ENCODE measurements at places on chromosomes 12 and 14.

DNA sequence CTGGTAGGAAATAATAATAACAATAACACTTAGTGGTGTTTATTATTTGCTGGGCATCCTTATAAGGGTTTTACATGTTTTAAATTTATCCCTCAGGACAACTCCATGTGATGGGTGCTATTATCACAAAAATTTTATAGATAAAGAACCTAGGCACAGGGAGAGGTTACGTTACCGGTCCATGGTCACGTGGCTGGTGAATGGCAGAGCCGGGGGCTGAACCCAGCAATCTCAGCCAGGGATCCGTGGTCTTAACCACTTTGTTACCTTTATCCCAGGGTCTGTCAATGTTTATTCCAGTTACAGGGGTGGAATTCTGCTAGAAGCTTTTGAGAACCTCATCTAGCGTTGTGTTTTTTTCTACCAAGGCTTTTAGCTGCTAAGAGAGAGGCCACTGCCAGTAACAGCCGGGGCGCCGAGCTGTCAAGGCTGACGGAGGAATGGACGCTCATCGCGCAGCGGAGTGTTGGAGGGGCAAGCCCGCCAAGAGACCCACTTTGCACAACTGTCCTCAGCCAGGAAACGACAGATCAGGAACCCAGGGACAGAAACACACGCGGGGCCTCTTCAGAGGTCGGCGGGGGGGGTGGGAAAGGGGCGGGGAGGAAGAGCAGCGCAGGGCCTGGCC is 418 bp downstream of the AMN1 start:
- DNase-seq = no peak

DNA sequence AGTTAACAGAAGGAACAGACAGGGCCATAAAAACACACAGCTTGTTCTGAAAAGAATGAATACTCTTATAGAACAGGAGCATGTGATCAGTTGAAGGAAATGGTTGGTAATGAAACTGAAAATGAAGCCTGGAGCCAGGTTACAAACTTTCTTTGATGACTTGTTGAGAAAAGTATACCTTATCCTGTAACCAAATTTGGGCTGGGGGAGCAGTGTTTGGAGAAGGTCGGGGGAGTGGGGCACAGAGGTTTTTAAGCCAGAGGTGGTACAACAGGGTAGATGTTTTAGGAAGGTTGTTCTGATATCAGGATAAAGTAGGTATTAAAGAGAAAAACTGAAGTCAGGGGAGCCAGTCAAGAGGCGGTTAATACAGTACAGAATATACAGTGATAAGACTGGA is 8.2 kb downstream of the GOLT1B start:
- peak; percentile 52 for DNase-seq

- no peak for DNase-seq
Measured at GRCh38 chr12:54991991-54992375, 7.4 kb upstream of the TESPA1 start.

GRCh38 chr12:56954958-56955355 is 2.5 kb downstream of the RDH16 start:
- DNase-seq = no peak

DNA sequence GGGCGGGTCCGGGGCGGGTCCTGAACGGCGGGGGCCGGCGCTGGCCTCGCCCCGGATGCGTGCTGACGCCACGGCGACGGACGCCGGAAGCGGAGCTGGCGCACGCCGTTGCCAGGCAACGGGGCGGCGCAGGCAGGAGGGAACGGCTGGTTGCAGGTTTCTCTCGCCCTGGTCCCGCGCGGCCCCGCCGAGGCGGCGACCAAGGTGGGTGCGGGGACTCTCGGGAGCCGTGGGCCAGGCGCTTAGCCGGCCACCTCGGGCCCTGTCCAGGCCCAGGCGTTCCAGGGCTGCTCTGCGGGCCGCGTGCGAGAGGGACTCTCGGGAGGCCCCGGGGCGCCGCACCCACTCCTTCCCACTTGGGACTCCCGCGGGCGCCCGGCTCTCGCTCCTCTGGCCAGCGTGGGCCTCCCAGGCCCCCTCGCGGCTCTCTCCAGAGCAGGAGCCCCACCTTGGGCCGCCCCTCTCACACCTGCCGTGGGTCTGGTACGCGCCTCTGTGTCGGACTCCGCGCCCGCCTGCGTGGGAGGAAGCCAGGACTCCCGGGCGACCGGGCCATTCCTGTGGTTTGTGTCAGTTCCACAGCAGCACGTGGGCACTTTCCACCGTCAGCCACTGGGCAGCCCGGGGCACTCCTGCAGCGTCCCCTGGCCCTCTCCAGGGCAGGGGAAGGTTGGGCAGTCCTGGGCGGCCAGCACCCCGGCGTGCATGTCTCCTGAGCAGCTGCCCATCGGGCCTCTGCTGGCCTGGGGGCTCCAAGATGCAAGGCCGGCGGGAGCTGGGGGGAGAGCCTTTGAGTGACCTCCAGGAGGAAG is at the start of gene CLBA1:
CLBA1 (plus strand) TSS at position 114 of the 812 bp plus-strand sequence; CDS start at position 758, 644 bp downstream.
- DNase-seq = peak; percentile 90

GRCh38 chr14:20524027-20524426 is 18.7 kb downstream of the RNASE10 start:
- DNase-seq = no peak

- no peak for DNase-seq
Measured at GRCh38 chr12:131123817-131124216, 170.1 kb downstream of the ADGRD1 start.

DNA sequence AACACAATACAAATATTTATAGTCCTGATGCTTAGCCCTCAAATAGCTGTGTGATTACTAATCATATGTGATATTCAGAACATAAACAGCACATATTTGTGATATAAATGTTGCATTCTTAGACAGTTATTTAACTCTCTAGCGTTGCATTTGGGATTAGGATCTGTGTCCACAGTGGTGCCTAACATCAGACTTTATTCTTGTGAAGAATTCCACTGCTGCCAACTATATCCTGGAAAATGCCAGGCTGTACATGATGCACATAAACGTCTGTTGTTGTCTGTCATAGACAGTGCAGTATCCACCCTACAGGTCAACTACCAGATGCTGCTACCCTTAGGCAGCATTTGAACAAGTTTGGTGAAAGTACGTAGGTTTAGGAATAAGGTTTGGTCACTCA is 39.0 kb downstream of the SLC38A4 start:
- no peak for DNase-seq

DNA sequence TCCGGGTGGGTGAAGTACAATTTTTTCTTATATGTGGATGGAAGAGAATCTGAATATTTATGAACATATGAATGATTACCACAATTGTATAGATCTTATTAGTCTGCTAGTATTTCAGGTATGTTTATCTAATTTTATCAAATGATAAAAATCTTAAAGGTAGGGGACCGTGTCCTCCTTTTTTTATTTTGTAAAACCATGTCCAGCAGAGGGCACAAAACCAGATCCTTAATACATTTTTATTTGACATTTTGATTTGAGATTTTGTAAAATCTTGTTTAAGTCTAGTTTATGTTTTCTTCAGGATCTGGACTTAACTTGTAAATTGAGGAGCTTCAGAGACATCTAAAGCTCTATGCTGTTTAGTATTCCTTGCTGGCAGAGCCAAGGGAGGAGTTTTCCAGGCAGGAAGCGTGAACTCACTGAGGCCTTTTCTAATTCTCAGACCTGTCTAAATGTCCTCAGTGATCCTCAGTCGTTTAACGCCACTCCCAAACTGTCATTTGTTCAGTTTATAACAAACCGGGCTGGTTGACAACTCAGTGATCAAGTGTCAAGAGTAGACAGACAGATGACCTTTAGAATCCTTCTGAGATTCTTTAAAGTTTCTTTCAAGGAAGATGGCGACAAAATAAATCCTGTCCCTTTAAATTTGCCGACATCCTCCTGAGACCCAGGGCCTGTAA is 263.9 kb downstream of the KTN1 start:
- DNase-seq = no peak

DNA sequence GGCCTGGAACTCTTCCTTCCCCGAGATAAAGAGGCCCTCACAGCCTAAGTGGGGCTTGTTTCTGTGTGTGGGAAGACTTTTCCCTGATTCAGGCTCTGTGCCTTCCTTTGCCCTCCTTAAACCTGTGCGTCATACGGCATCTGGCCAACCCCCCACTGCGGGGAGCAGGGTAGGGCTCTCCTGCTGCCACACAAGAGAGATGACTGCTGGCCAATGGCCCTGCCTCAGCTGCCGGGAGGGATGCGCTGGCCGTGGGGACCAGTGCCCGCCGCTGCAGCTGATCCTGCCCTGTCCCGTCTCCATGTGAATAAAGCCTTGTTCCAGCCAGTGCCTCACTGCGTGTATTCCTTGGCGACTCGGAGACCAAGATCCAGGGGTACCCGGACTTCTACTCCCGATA is 42.5 kb upstream of the BEGAIN start:
- no peak for DNase-seq

GRCh38 chr12:108211157-108211556 is 82.1 kb downstream of the WSCD2 start:
- no peak for DNase-seq

GRCh38 chr12:96719660-96720362 is 187.2 kb upstream of the NEDD1 start:
- DNase-seq = peak; percentile 7

GRCh38 chr12:124259154-124260066 is 35.5 kb upstream of the RFLNA start:
- peak; percentile 28 for DNase-seq

DNA sequence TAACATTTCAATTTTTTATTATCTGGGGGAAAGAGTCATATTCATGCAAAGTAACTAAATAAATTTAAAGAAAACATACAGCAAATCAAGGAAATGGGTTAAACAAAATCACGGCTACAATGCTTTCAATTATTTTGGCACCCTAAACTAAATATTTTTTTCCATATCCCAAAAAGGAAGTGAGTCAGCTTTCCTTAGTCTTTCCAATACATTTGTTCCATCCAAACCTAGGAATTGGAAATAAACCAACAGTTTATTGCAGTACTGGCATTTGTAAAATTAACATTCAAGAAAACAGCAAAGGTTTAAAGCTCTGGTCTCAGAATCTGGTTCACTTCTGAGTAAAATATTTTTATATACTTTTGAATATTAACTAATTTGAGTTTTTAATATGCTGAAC is 89.2 kb downstream of the BCL2L14 start:
- DNase-seq = no peak
